ENCODE measurements at places on chromosomes 3 and 15.

GRCh38 chr3:3589715-3590130, 209.5 kb upstream of the LRRN1 start:
- no peak for DNase-seq
- no peaks in the 10 kb centered on the region for H3K4me1 ChIP-seq
- no peaks in the 10 kb centered on the region for H3K36me3 ChIP-seq

GRCh38 chr3:155963570-155963969, 93.1 kb downstream of the GMPS start:
- no peaks in the 10 kb centered on the region for H3K27me3 ChIP-seq
- H3K4me3 ChIP-seq: no peak overlapping the region
- no peak overlapping the region for H3K27ac ChIP-seq

DNA sequence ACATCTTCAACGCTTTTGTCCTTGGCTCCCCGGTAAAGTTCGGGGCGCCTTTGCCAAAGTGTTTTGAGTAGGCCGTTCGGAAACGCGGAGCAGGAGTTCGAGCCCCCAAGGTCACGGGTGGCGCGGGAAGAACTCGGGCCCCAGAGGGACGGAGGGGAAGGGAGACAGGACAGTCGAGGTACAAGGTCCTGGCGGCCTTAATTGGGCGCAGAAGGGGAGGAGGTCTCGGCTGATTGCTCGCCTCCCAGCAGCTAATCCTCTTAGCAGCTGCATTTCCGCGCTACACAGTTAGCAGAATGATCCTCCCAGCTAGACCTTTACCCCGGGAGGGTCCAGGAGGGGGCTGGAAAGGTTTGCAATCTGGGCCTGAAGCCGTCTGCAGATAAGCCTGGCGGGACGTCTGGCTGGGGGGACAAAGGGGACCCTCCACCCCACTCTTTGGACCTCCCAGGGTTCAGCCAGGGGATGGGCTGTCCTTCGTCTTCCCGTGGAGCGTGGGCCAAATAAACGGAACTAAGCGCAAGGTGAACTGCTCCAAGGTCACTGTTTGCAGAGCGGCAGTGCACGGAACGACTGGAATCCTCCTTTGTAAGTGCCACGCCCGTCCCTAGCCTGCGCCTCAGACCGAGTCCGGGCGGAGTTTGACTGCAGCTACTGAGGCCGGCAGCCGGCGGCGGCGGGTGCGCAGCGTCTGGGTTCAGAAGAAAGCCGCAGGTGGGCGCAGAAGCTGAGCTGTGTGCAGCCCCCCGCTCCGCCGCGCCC, 7.2 kb downstream of the EOMES start:
- peaks cover 15% of the 10 kb centered on the region for H3K4me1 ChIP-seq
- peak overlapping the region; percentile 69 for H3K4me3 ChIP-seq
- no peaks in the 10 kb centered on the region for H3K36me3 ChIP-seq
- DNase-seq: no peak
- H3K27ac ChIP-seq: peak overlapping the region; percentile 69

- no peaks in the 10 kb centered on the region for H3K27me3 ChIP-seq
- DNase-seq: peak; percentile 17
- peaks cover 16% of the 10 kb centered on the region for H3K4me1 ChIP-seq
Observed at GRCh38 chr3:9179826-9180763, 69.4 kb downstream of the SRGAP3 start.

DNA sequence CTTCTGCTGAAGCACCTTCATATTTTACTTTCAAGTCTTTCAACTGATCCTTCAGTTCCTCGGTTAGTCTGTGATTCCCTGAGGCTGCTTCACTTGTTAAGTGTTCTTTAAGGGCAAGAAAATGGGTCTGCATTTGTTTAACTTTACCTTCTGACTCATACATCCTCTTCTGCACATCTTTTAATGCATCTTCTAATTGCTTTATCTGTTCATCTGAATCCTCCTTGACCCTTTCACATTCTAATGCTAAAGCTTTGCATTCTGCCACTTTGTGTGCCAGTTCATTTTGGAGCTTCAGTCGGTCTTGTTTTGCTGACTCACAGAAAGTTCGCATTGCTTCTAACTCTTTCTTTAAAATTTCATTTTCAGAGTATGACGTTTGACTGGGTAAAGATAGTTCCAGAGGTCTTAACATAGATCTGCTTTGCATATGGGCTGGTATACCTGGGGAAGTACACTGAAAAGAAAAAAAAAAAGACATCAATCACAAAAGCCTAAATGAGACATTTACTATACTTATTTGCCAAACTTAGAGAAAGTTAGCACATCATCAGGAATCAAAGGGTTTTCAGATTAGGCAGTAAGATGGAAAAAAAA, 94.3 kb downstream of the UACA start:
- no peak overlapping the region for H3K4me3 ChIP-seq
- H3K36me3 ChIP-seq: no peaks in the 10 kb centered on the region
- no peak overlapping the region for H3K27ac ChIP-seq
- no peaks in the 10 kb centered on the region for H3K27me3 ChIP-seq
- peaks cover 9% of the 10 kb centered on the region for H3K4me1 ChIP-seq

- no peak overlapping the region for H3K4me3 ChIP-seq
- H3K27me3 ChIP-seq: peaks cover 42% of the 10 kb centered on the region
- no peak overlapping the region for H3K27ac ChIP-seq
- no peaks in the 10 kb centered on the region for H3K36me3 ChIP-seq
- H3K4me1 ChIP-seq: peaks cover 37% of the 10 kb centered on the region
- DNase-seq: no peak
Observed at GRCh38 chr3:27729325-27729724, 7.2 kb upstream of the EOMES start.

GRCh38 chr3:50675179-50676030, 678 bp downstream of the DOCK3 start:
- no peaks in the 10 kb centered on the region for H3K36me3 ChIP-seq
- H3K4me1 ChIP-seq: peaks cover 8% of the 10 kb centered on the region
- DNase-seq: peak; percentile 41
- no peak overlapping the region for H3K27ac ChIP-seq
- H3K27me3 ChIP-seq: peaks cover 22% of the 10 kb centered on the region
- H3K4me3 ChIP-seq: peak overlapping the region; percentile 60

- no peaks in the 10 kb centered on the region for H3K27me3 ChIP-seq
- H3K27ac ChIP-seq: no peak overlapping the region
- H3K4me3 ChIP-seq: no peak overlapping the region
- DNase-seq: no peak
- H3K36me3 ChIP-seq: no peaks in the 10 kb centered on the region
Observed at GRCh38 chr3:66115858-66116654, 77.3 kb upstream of the MAGI1 start.

GRCh38 chr15:63212050-63213004, 22.9 kb downstream of the RAB8B start:
- H3K36me3 ChIP-seq: peaks cover 7% of the 10 kb centered on the region
- no peaks in the 10 kb centered on the region for H3K27me3 ChIP-seq
- H3K4me1 ChIP-seq: peaks cover 48% of the 10 kb centered on the region
- no peak overlapping the region for H3K4me3 ChIP-seq
- peak overlapping the region; percentile 55 for H3K27ac ChIP-seq

GRCh38 chr3:138948371-138949001, 1.5 kb downstream of the FOXL2NB start:
- H3K36me3 ChIP-seq: no peaks in the 10 kb centered on the region
- H3K4me1 ChIP-seq: peaks cover 22% of the 10 kb centered on the region
- DNase-seq: no peak
- no peak overlapping the region for H3K27ac ChIP-seq
- peaks cover 27% of the 10 kb centered on the region for H3K27me3 ChIP-seq
- H3K4me3 ChIP-seq: peak overlapping the region; percentile 23

- no peaks in the 10 kb centered on the region for H3K36me3 ChIP-seq
- H3K4me1 ChIP-seq: peaks cover 17% of the 10 kb centered on the region
- no peak overlapping the region for H3K4me3 ChIP-seq
- no peak overlapping the region for H3K27ac ChIP-seq
- H3K27me3 ChIP-seq: peaks cover 10% of the 10 kb centered on the region
Observed at GRCh38 chr15:74317820-74318375, 49.5 kb downstream of the CYP11A1 start.

- no peak for DNase-seq
- H3K4me3 ChIP-seq: no peak overlapping the region
- no peaks in the 10 kb centered on the region for H3K4me1 ChIP-seq
- H3K27ac ChIP-seq: no peak overlapping the region
Observed at GRCh38 chr3:195821403-195822130, 9.8 kb upstream of the MUC4 start.

DNA sequence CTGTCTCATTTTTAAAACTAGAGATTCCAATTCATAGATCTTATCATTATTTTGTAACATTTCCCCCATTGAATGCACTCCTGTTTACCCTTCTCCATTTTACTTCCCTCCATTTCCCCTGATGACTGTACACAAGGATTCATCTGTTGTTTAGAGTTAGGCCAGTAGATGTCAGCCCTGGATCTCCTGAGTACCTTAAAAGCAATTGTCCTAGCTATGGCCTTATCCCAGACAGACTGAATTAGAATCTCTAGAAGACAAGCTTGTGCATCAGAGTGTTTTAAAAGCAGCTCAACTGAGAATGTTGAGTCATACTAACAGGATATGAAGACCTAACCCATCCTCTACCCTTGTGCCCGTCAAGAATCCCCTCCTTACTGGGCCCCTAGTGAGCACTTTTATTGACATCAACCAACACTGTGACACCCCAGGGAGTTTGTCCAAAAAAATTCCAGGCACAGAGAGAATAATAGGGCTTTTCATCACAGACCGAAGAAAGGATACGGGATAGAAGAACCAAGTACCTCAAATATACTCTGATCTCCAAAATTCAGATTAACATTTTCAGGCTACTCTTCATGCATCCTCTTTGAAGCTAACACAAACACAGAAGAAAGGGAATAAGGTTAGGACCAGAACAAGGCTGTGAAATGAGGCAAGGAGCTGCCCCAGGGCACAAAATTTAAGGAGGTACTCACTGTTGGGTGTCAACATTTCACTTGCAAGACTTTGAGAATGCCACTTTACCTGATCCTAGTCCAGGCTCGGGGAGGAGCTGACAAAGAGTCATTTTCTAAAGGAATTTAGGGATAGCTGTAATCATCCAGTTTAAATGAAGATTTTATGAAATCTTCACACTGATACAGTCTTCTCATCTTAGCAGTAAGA, 17.1 kb downstream of the ZBED2 start:
- no peak overlapping the region for H3K27ac ChIP-seq
- H3K4me1 ChIP-seq: no peaks in the 10 kb centered on the region
- no peaks in the 10 kb centered on the region for H3K27me3 ChIP-seq
- H3K4me3 ChIP-seq: no peak overlapping the region
- peaks cover 62% of the 10 kb centered on the region for H3K36me3 ChIP-seq

GRCh38 chr15:74307827-74308811, 59.3 kb downstream of the CYP11A1 start:
- no peaks in the 10 kb centered on the region for H3K36me3 ChIP-seq
- peaks cover 58% of the 10 kb centered on the region for H3K27me3 ChIP-seq
- no peak overlapping the region for H3K4me3 ChIP-seq
- no peak for DNase-seq
- H3K4me1 ChIP-seq: no peaks in the 10 kb centered on the region

GRCh38 chr3:82058809-82059208, 297.4 kb upstream of the GBE1 start:
- no peak overlapping the region for H3K4me3 ChIP-seq
- no peak for DNase-seq
- H3K36me3 ChIP-seq: no peaks in the 10 kb centered on the region
- H3K4me1 ChIP-seq: no peaks in the 10 kb centered on the region
- H3K27ac ChIP-seq: no peak overlapping the region
- H3K27me3 ChIP-seq: no peaks in the 10 kb centered on the region

DNA sequence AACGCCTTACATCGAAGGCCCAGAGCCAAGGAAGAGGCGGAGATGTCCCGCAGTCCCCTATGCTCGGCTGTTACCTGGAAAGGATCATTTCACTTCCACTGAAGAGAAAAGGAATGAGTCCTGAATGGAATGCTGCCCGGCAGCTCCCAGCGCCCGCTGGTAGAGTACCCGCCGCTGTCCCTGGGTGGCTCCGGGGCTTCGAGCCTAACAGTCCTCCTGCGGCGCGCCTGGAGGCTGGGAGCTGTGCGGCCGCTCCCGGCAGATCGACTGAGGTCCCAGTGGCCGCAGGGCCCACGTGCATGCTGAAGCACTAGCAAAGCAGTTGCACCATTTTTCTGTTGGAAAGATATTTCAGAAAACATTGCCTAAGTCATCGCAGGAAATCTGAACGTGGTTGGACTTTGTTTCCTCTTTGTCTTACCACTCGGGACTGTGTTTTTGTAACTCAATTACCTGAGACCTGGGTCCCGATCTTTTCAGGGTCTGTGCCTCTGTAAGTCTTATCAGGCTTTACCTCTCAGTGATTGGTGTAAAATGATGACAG, 984 bp downstream of the RNU6-1 start:
- H3K36me3 ChIP-seq: no peaks in the 10 kb centered on the region
- peaks cover 24% of the 10 kb centered on the region for H3K27me3 ChIP-seq
- H3K27ac ChIP-seq: peak overlapping the region; percentile 94
- H3K4me3 ChIP-seq: peak overlapping the region; percentile 91
- H3K4me1 ChIP-seq: peaks cover 50% of the 10 kb centered on the region
- no peak for DNase-seq

DNA sequence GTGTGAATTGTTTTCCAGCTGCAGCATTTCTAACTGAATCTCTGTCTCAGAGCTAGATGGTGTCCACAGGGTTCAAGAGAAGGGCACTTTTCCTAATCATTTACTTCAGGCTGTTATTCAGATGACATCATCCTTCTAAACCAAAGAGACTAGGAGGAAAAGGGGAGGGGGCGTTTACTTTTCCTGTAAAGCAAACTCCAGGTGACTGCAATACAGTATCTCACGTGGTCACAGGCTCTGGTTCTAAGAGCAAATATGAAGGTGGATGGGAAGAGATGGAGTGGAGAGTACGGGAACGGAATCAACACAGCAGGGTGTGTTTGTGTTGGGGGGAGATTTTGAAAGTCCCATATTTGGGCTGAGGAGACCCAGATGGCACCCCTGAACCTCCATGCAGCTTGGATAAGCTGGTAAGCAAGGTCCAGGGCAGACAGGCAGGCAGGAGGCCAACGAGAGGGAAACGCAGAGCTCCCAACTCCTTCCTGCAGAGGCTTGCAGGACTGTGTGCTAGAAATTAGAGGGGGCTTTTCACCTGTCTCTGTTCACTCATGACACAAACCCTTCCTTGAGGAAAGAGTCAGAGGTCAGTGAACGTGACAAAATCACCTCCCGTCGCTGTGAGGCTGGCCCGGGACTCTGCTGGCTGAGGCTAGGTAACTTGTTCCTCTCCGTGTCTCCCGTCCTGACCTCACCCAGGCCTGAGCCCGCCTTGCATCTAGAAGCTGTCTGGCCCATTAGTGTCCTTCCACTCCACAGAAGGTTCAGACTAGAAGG, 151.2 kb downstream of the OPA1 start:
- no peaks in the 10 kb centered on the region for H3K36me3 ChIP-seq
- peaks cover 2% of the 10 kb centered on the region for H3K4me1 ChIP-seq
- no peak for DNase-seq
- no peak overlapping the region for H3K4me3 ChIP-seq
- H3K27me3 ChIP-seq: peaks cover 9% of the 10 kb centered on the region

DNA sequence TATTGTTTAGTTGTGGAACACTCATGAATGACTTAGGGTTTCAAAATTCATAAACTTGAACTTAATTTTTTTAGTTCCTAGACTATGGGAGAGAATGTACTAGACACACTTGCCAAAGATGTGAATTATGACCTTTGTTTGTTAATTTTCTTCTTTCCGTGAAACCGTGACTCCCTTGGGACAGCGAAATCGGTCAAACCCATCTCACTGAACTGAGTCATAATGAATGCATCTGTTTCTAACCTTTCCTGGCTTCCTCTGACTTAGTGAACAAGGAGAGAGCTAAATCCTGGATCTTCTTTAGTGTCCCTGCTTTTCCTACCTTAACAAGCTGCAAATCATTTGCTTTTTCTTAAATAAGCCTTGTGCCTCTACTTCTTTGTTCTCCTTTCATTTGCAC, 85.5 kb downstream of the LARS2 start:
- H3K36me3 ChIP-seq: no peaks in the 10 kb centered on the region
- DNase-seq: no peak
- no peaks in the 10 kb centered on the region for H3K4me1 ChIP-seq

GRCh38 chr3:101193957-101194356, 126.4 kb downstream of the IMPG2 start:
- no peaks in the 10 kb centered on the region for H3K4me1 ChIP-seq
- H3K27me3 ChIP-seq: no peaks in the 10 kb centered on the region
- no peak overlapping the region for H3K27ac ChIP-seq
- no peaks in the 10 kb centered on the region for H3K36me3 ChIP-seq
